ENCODE measurements at places on chromosomes 12 and 14.

DNA sequence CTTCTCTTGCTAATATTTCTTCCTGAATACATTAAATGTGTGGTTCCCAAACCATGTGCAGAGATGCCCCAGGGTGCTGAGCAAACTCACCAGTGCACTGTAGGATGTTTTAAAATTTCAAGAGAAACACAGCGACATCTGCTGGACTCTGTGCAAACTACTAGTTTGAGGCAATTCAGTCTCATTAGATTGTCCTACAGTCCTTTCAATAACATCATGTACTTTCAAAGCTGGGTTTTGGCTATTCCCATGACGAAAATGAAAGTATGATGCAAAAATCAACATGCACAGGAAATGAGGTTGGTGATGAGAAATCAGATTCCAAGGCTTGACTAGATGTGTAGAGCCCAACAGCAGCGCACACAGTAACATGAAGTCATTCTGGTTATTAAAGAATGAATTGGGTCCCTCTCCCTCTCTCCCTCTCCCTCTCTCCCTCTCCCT lies 66.3 kb downstream of the CLIP1 start:
- DNase-seq, result peak; percentile 24

- DNase-seq, result no peak
Observed at GRCh38 chr12:7229741-7230140, 40.3 kb downstream of the PEX5 start.

- no peak for DNase-seq
Observed at GRCh38 chr14:93629643-93630042, 158.6 kb downstream of the PRIMA1 start.

- DNase-seq, result no peak
Observed at GRCh38 chr12:46585854-46586621, 213.5 kb upstream of the SLC38A2 start.

DNA sequence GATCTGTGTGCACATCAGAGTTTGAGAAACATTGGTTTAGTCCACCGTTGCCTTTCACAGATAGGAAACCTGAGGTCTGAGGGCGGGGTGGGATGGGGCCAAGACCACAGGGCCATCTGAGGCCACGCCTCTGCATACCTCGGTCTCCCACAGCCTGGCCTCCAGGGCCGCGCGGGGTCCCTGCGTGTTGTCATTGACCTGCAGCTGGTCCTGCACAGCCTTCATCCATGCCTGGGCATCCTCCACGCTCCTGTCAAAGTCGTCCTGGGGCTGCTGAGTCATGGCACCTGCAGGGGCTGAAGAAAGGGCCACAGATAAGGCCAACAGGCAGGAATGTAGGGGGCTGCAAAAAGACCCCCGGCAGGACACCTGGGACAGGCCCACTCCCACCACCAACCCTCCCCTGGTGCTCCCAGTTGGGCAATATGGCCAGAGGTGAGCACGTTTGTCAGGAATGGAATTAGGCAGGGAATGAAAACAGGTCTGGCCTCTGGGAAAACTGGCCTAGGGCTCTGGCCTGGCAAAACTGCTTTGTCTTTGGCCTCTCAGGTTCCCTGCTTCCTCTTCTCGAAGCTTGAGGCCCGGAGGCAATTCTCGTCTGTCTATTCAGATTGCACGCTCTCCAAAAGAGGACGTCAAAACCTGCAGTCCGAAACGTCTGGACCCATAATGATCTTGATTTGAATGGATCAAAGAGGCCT lies 40.8 kb downstream of the SYNE3 start:
- no peak for DNase-seq

DNA sequence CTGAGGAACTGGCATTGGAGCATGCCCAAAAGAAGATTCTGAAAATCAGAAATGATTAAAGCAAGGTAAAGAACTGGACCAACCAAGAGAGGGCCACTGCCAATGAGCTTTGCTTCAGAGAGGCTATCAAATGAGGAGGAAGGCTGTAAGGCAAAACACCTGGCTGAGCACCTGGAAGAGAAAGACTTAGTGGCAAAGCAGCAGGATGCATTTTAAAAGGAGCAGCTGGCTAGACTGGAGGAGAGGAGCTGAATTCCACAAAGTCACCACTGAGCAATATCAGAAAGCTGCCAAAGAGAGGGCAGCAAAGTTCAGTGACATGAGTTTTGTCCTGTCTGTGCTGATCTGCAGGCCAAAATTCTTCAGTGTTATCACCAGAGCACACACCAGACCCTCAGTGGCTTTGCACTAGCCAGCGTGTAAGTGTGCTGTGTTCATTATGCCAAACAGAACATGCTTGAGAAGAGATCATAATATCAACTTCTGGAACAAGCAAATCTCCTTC lies 338.7 kb downstream of the TRHDE start:
- no peak for DNase-seq

- no peak for DNase-seq
Observed at GRCh38 chr12:12734561-12735071, 17.4 kb downstream of the CDKN1B start.

DNA sequence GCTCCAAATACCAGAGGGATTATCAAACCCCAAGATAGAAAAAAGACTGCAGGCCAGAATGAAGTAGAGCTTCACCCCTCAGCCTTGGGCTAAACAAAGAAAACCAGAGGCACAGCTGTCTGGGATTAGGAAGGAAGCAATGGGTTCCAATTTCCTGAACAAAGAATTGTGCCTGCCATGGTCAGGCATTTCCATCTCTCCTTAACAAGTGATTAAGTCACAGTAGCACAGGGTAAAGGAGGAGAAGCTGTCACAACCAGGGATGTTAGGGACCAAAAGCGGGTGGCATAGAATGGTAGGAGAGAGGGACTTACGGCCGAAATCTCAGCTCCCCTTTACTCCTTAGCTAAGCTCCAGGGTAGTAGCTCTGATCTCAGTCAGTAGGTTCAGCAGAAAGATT lies 33.9 kb downstream of the SPTLC2 start:
- no peak for DNase-seq

DNA sequence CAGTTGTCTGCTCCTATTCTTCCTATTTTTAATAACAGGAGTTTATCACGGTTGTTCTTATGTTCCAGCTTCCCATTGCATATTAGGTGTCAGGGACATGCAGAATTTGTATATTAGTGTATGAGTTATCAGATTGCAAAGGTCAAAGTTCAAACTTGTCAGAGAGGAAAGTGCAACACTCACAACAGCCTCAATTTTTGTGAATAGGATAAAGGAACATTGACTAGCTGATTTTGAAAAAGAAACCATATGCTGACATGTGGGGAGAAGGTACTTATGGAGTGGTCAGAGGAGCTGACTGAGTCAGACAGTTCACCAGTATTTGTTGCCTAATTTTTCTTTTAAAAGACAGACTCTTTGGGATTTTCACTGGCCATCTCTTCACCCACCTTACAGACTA lies 222.1 kb downstream of the C12orf50 start:
- no peak for DNase-seq

GRCh38 chr12:108793756-108794441 lies 62.6 kb upstream of the CORO1C start:
- no peak for DNase-seq

DNA sequence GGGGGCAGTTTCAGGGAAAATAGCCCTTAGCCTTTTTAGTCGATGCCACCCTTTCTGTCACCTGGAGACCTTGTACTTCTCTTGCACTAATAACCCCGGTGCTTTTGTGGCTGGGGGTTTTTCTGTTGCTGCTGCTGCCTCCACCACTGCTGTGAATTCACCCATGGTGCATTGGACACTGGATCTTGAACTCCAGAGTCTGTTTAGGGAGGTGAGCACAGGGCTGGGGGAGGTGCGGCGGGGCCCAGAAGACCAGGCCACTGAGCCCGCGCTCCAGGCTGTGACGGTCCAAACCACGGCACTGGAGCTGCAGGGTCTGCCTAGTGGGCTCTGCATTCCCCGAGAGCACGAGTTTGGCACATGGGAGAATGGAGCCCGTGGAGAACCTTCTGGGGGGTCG lies 100.6 kb downstream of the NINJ2 start:
- no peak for DNase-seq

GRCh38 chr14:20469890-20470602 lies 840 bp downstream of the PNP start:
- peak; percentile 27 for DNase-seq

DNA sequence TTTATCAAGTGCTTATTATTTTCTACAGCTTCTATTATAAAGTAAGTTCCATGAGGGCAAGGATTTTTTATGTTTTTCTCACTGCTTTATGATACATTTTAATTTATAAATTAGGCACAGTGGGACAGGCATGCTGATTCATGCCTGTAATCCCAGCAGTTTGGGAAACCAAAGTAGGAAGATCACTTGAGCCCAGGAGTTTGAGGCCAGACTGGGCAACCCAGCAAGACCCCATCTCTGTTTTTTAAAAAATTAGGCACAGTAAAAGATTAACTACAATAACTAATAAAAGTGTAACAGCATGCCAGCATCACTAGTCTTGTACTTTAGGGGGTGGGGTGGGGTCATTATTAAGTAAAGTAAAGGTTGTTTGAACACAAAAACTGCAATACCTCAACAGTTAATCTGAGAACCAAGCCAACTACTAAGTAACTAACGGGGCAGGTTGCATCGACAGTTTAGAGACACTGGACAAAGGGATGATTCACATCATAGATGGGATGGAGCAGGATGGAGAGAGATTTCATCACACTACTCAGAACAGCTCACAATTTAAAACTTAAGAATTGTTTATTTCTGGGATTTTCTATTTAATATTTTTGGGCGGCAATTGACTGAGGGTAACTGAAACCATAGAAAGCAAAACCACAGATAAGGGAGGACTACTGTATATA lies 119.5 kb downstream of the PLEKHA5 start:
- DNase-seq, result no peak

DNA sequence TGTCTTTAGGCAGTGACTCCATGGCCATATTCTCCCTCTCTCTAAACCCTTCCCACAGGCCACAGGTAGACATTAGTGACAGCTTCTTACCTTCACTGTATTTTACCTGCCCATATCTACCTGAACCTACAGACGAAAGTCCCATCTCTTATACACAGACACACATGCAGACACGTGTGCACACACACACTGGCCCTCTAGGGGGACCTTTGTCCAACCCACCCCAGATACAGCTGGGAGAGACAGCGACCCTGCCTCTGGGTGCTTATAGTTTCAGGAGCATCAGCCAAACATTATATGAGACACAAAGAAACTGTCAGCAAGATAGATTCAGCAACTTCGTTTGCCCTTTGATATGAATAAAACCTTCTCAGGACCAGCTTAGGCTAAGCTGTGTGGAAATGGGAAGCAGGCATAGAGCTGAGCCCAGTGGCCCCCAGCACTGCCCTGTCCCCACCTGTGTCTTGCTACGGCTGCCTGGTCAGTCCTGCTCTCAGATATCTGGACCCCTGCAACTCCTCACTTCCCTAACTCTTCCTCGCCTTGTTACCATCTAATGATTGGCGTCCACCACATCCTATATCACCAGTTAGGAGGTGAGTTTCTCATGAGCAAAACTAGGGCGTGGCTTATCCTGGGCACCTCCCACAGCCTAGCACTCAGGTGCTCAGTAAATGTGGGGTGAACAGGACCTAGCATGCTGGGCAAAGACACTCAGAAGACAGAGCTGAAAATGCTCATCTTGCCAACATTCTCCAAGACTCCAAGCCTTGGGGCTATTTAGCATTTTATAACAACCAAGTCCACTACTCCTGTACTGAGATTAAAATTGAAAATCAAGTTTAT lies 12.0 kb upstream of the CD9 start:
- no peak for DNase-seq

DNA sequence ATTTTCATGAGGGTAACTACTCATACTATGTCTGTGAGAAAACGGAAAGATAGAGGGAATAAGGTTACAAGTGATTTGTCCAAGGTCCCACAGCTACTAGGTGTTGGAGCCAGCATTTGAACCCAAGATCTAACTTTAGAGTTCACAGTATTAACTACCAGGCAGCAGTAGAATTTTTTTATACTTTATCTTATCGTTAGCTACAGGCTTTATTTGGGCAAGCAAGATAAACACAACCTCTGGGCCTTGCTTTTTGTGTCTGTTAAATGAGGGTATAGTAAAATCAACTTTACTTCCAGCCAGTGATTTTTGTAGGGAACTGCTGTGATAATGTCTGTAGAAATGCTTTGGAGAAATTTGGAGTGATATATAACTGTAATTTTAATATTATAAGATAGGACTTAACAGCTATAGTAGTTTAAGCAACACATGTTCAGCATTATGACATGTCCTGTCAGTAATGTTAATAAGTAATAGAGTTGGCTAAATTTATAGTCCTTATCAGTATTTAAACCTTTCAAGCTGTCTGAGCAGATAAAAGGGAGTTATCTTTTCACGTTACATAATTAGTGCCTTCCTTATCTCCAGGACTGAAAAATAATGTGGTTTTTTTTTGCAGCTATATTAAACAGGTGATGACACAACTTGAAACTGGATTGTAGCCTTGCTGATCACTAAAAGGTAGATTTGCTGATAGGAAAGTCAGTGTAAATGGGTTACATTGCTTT lies 12.8 kb downstream of the LEMD3 start:
- DNase-seq, result no peak

DNA sequence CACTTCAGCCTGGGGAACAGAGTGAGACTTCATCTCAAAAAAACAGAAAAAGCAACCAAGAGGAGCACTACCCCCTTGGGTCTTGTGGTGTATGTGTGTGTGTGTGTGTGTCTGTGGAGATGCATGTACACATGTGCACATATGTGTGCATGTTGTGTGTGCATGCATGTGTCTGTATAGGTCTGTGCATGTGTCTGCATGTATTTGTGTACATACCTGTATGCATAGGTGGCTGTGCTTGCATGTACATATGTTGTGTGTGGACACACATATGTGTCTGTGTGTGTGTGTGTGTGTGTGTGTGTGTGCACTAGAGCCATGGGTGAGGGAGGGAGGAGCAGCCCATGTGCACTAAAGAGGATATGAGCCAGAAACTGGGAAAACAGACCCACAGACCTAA lies 49.1 kb downstream of the ARL6IP4 start:
- DNase-seq, result no peak

DNA sequence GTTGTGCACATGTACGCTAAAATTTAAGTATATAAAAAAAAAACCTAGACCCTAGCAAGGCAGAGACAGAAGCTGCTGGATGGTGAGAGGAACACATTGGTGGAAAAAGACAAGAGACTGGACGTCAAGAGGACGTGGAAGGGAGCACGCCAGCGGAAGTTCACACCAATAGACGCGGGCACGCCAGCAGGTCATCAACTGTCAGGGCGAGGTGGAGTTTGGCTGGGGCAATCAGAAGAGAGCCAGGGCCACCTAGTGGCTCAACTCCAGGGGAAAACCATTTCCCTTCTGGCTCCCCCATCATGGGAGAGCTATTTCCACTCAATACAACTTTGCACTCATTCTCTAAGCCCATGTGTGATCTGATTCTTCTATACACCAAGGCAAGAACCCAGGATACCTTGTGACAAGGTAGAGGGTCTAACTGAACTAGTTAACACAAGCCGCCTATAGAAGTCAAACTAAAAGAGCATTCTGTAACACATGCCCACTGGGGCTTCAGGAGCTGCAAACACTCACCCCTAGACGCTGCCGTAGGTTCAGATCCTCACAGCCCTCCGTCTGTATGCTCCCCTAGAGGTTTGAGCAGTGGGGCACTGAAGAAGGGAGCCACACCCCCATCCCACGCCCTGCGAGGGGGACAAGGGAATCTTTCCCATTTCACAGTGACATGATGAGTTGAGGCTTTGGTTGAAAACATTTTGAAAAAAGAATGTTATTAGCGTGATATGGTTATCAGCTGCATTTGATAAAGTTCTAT lies 702.7 kb downstream of the TMTC2 start:
- no peak for DNase-seq

Data from effector memory CD4-positive, alpha-beta T cell (primary cell).